Frontal cortex (tissue), 4 donors: ENCODE measurements at places on chromosomes 6 and 20. TPM values are rescaled to one million over a fixed set of nuclear protein-coding genes. Genes with fewer than 3 reads are reported as not detected.

GLP1R gene
- total RNA-seq = 0.41 TPM

MYCT1 gene
- 4.5 TPM for total RNA-seq

BTNL2 gene
- total RNA-seq = not detected

DNA sequence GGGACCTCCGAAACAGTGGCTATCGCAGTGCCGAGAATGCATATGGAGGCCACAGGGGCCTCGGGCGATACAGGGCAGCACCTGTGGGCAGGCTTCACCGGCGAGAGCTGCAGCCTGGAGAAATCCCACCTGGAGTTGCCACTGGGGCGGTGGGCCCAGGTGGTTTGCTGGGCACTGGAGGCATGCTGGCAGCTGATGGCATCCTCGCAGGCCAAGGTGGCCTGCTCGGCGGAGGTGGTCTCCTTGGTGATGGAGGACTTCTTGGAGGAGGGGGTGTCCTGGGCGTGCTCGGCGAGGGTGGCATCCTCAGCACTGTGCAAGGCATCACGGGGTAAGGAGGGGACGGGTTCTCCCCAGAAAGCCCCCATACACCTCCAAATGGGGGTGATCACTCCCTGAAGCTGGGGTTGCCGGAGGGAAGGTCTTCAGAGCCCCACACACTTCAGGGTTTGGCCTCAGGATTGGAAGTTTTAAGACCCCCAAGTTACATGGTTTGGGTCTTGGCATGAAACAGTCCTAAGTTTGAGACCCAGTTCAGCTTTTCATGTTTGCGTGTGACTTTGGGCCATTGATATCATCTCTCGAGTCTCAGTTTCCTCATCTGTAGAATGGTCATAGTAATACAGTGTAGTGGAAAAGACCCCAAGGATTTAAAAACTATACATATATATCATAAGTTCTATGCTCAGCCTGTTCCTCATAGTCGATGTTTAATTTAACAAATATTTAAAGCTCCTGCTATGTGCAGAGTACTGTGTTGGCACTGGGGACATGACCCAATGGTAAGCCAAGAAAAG lies 4.3 kb downstream of the BPIFB4 start:
- DNase-seq = no peak

- no peak for DNase-seq
Measured at GRCh38 chr20:60096166-60096565, 137.9 kb downstream of the CDH26 start.

- peak; percentile 72 for DNase-seq
Measured at GRCh38 chr6:149746147-149746946, at the start of gene NUP43. Gene NUP43, minus strand, starts transcription at chr6:149746529. Its CDS starts 34 bp downstream, at chr6:149746495.

DNA sequence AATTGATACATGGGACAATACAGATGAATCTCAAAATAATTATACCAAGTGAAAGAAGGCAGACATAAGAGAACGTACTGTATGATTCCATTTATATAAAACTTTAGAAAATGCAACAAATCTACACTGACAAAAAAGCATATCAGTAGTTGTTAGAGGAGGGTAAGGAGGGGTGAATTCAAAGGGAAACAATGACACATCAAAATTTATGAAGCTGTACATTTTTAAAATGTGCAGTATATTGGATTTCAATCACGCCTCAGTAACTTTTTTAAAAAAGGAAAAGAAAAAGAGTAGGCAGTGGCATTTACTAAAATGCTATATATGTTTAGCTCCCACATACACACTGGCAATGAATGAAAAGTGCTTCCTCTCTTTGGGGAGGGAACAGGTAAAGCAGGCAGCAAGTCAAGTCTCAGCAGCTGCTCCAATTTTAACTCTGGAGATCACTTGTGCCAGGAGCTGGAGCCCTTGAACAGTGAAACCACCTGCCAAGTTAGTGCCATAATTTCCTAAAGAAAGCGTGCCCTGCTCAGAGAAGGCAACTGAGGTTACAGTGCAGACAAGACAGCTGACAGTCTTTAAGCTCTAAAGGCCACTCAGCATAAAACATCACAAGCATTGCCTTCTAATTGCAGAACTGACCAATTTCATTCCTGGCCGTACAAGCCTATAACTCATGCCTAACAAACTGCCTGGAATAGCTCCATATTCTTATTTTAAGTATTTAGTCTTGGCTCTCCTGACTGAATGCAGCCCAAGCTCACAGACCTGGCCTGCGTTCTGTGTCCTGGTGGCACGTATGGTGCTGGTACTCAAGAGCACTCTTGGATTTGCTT lies 10.9 kb downstream of the FKBP1A start:
- no peak for DNase-seq

- DNase-seq = no peak
Measured at GRCh38 chr6:5749651-5750215, 257.0 kb downstream of the NRN1 start.

DNA sequence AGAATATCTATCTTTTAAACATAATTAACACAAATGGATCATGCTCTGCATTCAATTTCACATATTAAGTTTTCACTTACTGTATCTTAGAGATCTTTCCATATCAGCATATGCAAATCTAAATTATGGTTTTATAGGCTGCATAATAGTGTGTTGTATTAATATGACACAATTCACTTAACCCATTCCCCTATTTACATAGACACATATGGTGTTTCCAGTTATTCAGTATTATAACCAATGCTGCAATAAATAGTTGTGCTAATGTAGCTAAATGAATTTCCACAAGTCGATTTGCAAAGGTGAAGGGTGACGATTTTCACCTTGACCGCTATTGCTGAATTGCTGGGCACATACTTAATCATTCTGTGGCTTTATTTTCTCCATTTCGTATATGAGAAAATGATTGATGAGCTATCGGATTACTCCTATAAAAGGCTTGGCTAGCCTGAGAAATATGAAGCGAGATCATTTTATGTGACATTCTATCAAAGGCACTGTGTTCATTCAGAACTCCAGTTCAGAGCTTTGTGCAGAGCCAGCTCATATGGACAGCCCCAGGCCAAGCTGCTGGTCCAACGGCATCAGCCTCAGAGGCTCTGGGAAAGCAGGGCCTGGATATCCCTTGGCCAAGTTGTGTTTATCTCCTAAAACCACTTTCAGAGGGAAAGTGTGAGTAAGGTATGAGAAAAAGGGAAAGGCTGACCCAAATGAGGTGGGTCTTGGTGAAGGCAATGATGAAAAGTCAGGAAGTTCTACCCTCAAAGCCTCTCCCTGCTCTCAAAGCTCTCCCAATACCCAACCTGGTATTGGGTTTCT lies 50.8 kb downstream of the GFOD1 start:
- DNase-seq = no peak

DNA sequence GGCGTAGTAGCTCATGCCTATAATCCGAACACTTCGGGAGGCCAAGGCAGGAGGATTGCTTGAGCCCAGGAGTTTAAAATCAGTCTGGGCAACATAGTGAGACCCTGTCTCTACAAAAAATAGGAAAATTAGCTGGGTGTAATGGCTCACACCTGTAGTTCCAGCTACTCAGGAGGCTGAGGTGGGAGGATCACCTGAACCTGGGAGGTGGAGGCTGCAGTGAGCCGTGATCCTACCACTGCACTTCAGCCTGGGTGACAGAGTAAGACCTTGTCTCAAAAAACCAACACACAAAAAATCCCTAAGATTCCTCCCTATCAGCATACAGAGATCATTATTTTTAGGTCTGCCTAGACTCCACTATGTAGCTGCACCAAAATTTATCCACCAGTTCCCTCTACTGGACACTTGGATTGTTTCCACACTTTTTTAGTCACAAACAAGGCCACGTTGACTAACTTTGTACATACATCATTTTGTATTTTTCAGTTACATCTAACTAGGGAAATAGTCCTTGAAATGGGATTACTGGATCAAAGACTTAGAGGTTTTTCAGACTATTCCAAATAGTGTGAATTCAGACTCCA lies 3.6 kb upstream of the PHF1 start:
- DNase-seq = no peak
